ENCODE measurements at places on chromosomes 7 and 10.

- DNase-seq = no peak
Measured at GRCh38 chr7:21317966-21318915, 109.6 kb upstream of the SP4 start.

DNA sequence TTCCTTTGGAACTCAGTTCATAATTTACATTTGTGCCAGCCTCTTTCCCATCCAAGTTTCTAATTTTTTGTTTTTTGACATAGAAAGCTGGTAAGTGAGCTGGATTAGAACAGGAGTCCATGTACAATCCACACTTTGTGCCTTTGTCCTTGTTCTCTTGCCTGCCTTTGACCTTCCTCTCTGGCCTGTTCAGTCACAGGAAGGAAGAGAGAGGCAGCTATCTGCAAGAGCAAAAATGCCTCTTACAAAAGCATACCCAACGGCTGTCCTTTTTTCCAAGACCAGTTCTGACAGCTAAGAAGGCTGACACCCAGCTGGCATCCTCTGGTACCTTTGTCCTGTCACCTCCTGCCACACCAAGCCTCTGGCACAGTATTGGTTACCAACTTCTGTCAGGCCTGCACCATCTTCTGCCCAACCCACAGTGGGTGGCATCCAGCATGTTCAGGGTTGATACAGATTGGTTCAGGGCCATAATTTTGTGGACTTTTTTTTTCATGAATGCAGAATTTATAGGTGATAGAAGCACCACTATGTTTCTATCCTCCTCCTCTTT is 133.7 kb upstream of the KLF14 start:
- DNase-seq = no peak

- no peak for DNase-seq
Measured at GRCh38 chr7:5452470-5452899, 28.9 kb upstream of the TNRC18 start.

DNA sequence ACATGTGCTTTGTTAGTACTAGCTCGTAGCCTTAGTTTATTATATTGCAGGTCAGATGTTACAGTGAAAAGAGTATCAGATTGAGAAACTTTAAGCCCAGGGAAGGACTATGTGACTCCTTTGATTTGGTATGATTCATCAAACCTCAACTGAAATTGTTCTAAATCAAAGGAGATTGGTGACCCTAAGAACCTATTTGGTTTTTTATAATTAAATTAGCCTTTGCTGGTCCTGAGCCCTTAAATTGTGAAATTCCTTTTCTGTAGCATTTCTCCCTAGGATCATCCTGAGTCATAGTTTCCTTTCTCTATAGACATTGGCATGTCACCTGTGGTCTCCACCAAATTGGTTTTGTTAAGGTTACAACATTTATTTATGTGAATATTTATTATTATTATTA is 89.7 kb downstream of the POLR1F start:
- no peak for DNase-seq

GRCh38 chr7:33186192-33186591 is 56.8 kb downstream of the BBS9 start:
- DNase-seq = no peak

GRCh38 chr7:13778967-13779366 is 210.5 kb downstream of the ETV1 start:
- no peak for DNase-seq

Measured in stimulated activated CD4-positive, alpha-beta T cell treated with anti-CD3 and anti-CD28 coated beads, TNF-alpha, amount 100 ng/mL, for 48 hours (primary cell).